ENCODE measurements at places on chromosomes 16 and 17.

GRCh38 chr16:56944954-56945839 lies 13.3 kb downstream of the HERPUD1 start:
- DNase-seq = peak; percentile 86

DNA sequence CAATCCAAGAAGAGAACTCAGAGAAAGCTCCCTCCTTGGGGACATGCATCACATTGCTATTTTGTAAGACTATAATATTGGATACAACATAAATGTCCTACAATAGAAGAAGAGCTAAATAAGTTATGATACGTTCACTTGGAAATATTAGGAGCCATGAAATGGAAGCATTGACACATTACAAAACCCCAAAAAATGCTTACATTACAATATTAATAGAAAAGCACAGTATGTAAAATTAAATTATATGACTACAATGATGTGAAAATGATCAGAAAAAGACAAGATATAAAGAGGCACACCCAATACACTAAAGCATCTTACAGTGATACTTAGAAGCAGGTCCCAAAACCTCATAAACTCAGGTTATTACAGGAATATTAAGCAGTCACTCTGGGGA lies 694.1 kb downstream of the TOX3 start:
- DNase-seq = no peak

DNA sequence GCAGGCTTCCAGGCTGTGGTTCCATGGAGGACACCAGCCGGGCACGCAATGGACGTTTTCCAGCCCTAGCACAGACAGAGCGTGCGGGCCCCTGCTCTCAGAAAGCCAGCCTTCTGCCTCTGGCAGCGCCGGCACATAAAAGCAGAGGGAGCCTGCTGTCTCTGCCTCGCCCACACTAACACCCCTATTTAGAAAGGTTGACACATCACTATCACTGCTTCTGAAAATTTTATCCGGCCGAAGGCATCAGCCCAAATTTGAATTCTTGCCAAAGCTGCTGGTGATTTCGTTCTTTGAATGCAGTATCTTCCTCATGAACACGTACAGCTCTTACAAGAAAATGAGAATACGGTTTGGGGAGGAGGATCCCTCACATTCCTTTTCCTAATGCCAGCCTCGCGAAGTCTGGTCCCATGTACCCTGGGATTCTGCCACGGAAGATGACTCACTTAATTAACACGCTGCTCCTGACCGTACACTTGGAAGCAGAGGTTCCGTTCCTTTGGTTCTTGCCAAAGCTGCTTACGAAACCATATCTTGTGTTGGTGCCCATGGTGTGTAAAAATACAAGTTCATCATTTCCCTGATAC lies 1.3 kb upstream of the RAB11FIP3 start:
- DNase-seq = peak; percentile 49

DNA sequence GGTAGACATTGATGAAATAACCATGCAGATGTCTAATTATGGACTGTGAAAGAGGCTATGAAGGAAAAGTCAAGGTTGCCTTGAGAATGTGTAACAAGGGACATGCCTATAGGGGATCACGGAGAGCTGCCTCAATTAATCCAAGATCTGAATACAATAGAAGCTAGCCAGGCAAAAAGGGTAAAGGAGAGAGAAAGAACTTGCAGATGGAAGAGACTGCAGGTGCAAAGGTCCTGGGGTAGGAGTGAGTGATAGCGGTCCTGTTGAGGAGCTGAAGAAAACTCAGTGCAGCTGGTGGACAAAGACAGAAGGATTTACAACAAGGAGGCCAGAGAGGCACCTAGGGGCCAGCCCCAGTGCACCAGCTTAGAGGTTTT lies 15.9 kb upstream of the TNS4 start:
- DNase-seq = no peak

- DNase-seq = no peak
Measured at GRCh38 chr17:55318715-55319487, 54.1 kb downstream of the HLF start.

- DNase-seq = no peak
Measured at GRCh38 chr16:1432388-1433262, 1.7 kb downstream of the PERCC1 start.

- no peak for DNase-seq
Measured at GRCh38 chr16:909281-910000, 61.3 kb downstream of the LMF1 start.

DNA sequence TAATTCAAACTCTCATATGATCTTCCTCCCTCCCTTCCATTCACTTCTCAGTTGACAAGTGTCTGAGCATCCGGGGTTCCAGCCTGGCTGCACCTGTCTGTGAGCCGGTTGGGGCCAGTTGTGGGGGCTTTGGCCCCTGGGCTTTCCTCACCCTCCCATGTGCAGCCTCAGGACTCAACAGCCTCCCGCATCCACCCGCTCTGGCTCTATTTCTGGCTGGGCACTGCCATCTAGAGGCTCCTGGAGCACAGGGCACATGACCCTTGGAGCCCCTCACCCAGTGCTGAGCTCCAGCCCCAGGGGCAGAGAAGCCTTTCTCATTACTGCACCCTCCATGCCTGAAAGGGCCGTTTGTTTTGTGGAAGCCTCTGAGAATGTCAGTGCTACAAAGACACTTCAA lies 43.3 kb downstream of the HAPSTR1 start:
- peak; percentile 45 for DNase-seq

DNA sequence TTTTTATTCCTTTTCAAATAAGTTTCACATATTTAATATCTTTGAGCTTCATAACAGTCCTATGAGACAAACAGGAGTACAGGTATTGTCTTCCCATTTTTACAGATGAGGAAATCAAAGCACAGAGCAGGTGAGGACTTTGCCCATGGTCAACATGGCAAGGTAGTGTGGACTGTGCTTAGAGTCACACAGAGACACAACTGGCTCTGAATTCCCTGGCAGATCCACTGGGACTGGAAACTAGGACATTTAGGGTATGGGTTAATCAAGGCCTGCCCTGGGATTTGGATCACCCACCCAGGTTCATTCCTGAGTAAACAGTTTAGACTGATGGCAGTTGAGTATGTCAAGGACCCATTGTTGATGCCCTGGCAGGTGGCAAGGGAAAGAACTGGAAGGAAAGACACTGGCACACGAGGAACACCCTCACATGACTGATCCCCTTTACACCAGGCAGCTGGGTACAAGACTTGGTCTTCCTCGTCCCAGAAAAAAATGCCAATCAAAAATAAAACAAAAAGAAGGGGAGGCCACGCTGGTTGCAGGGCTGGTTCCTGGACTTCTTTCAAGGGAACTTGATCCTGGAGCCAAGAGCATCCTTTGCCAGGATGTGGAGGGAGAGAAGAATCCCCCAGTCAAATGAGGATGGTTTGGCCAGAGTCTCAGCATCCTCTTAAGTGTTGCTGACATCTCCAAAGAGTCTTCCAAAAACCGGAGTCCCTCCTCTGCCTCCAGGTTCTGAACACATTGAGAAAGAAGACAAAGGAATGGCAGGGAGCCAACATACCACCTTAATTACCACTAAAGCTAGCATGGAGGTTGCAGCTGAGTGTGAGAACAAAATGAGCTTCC lies 34.9 kb downstream of the CHD9 start:
- DNase-seq = peak; percentile 25

- DNase-seq = no peak
Measured at GRCh38 chr16:86455116-86455515, 55.2 kb upstream of the FOXF1 start.

GRCh38 chr17:1907909-1908698 lies 78.3 kb downstream of the RPA1 start:
- peak; percentile 40 for DNase-seq

DNA sequence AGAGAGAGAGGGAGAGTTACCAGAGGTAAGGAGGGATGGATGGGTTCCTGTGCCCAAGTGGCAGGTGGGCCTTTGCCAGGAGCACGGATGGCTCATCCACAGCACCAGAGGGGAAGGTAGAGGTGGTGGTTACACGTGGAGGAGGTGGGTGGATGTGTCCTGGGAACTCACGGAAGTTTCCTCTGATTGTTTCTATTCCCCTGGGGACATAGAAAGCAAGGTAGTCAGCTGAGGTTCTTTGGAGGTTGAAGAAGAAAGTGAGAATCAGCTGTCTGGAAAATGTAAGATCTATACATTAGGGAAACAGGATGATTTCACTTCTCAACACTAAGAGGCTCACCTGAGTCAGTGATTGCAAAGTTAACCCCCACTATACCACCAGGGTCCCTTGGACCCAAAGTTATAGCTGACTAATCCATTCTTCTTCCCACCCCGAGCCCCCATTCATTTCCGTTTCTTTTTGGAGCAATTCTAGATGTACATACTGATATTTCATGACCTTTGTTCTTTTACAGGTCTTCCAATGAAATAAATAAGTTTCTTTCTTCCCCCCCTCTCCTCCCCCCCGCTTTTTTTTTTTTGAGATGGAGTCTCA lies 27.5 kb upstream of the ARL4D start:
- no peak for DNase-seq

GRCh38 chr16:74718741-74719610 lies 18.3 kb upstream of the MLKL start:
- no peak for DNase-seq

DNA sequence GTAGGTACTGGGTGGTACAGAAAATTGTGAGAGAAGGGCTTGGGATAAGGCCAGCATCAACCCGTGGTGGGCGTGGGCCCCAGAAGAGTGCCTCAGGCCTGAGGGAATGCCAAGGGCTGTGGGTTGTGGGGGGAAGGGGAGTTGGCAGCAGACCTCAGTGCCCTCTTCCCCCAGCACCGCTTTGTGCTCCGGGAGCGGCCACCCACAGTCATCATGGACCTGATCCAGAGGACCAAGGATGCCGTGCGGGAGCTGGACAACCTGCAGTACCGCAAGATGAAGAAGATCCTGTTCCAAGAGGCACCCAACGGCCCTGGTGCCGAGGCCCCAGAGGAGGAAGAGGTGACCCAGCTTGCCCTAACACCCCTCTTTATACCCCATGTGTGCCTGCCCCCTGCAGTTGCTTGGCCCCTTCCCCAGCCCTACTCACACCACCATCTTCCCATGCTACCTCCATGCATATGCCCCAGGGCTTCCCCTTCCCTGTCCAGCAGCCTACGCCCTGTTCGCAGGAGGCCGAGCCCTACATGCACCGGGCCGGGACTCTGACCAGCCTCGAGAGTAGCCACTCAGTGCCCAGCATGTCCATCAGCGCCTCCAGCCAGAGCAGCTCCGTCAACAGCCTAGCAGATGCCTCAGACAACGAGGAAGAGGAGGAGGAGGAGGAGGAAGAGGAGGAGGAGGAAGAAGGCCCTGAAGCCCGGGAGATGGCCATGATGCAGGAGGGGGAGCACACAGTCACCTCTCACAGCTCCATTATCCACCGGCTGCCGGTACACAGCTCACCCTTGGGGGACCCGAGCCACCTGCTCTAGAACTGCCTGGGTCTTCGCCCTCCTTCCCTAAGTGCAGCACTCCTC lies 9.1 kb downstream of the TAOK2 start:
- DNase-seq = no peak

DNA sequence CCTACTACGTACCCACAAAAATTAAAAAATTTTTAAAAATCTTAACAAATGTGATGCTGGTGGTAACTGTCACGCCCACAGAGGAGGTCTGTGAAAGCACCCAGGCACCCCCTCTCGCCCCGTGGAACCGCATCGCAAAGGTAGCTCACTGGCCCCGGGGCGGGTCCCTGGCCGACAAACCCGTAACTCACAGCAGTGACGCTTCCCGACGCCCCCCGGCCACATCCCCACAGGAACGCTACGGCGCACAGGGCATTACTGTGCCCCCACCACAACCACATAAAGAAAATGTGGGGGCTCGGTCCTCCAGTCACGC lies 366 bp downstream of the ANKS3 start:
- DNase-seq = peak; percentile 44

- peak; percentile 20 for DNase-seq
Measured at GRCh38 chr17:4249452-4250029, 14.2 kb downstream of the ANKFY1 start.

DNA sequence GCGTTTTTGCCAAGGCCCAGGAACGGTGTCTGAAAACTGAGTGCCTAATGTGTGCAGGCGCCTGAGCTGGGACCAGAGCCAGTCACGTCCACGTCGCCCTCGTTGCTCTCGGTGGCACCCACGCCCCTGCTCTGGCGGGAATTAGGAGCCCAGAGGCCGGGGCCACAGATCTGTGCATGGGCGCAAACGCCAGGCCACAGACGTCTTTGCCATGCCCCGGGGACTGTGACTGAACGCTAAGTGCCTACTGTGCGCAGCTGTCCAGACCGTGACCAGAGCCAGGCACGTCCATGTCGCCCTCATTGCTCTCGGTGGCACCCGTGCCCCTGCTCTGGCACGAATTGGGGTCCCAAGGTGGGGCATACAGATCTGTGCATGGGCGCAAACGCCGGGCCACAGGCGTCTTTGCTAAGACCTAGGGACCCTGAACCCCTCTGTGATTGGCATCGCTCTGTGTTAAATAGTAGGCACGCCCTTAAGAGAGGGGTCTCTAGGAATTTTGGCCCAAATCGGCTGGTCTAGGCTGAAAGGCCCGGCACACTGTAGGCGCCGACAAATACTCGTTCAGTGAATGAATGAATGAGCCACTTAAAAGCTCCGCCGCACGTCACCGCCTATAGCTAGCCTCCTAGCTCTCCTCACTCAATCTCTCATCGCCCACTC lies 827 bp upstream of the UBALD1 start:
- DNase-seq = no peak

- DNase-seq = no peak
Measured at GRCh38 chr16:77449208-77449607, 14.4 kb upstream of the ADAMTS18 start.

GRCh38 chr16:89765292-89765830 lies 44.0 kb downstream of the ZNF276 start:
- DNase-seq = no peak

GRCh38 chr16:87056551-87056950 lies 260.6 kb downstream of the C16orf95 start:
- DNase-seq = no peak

- peak; percentile 78 for DNase-seq
Measured at GRCh38 chr17:73304971-73305812, 6.6 kb downstream of the CDC42EP4 start.

DNA sequence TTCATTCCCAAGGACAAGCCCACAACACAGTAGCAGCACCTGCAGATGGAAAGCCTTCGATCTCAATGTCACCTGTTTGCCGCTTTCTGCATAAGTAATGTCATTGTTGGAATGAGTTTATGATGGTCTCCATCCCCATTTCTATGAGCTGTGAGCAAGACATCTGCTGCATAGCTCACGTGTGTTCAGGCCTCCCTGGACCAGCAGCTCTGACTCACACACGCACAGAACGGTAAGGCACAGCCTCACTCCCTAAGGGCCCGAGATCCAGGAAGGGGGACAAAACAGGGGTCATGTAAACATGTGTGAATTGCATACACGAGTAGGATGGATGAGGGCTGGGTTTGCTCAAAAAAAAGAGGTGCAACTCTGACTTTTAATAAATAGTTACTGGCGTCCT lies 223.1 kb downstream of the SOX9 start:
- DNase-seq = no peak

DNA sequence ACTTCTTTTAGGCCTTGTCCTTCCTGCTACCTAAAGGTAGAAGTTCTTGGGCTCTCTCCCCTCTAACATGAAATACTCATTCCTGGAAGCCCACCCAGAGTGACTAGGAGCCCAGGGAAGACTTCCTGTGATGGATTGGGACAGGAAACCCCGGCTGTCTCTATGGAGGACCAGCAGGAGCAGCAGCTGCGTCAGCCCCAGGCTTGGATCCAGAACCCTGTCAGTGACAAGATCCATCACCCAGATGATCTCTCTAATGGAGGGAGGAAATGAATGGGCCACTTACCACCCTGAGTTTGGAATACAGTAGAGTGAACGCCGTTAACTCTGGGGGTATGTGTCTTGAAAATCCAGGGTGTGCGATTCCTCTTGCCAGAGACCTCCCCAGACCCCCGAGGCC lies 195.7 kb upstream of the WSCD1 start:
- no peak for DNase-seq
